ENCODE measurements at places on chromosomes 7 and 10. TPM values are rescaled to one million over a fixed set of nuclear protein-coding genes. Genes with fewer than 3 reads are reported as not detected.

Gene ESYT2
- 209 TPM for total RNA-seq

Gene ACBD7
- total RNA-seq: not detected

Gene ATP6V0A4
- not detected for total RNA-seq

Gene SPDYE18
- 3.1 TPM for total RNA-seq

Gene AOC1
- 0.69 TPM for total RNA-seq

Gene HOXA13
- not detected for total RNA-seq

Gene GLCCI1
- total RNA-seq: 7.0 TPM

Gene CHST15
- 84.2 TPM for total RNA-seq

Gene KCNMA1
- total RNA-seq: 168 TPM

Gene CACNB2
- total RNA-seq: 158 TPM

Gene MYO3A
- total RNA-seq: not detected

Gene ATRNL1
- 19.0 TPM for total RNA-seq

Gene OR2A12
- not detected for total RNA-seq

Gene HOXA7
- 0.85 TPM for total RNA-seq

Gene EPHB6
- 6.0 TPM for total RNA-seq

Gene FAM25C
- not detected for total RNA-seq

Gene DBF4
- total RNA-seq: 6.3 TPM

Gene SLC26A4
- 6.1 TPM for total RNA-seq

All from gastroesophageal sphincter (tissue), 4 donors.